ENCODE measurements at places on chromosomes 1 and 21.

GRCh38 chr1:117714546-117714945 is 108.7 kb downstream of the TENT5C start:
- DNase-seq, result no peak

DNA sequence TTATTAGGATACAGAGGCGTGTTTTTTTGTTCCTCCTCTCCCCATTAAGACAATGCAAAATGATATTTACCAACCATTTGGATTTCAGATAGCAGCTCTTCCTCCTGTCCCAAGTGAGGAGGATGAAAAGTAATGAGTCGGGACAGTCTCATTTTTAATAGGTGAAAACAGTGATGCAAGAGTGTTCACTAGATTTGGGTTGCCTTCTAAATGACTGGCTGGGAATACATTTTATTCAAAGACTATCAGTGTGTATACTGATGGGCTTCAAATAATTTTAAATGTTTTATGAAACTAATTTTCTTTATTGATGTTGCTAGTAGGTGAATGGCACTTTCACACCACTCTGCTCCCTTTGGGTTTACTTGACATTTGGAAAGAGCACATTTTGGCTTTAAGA is 2.1 kb downstream of the RCOR3 start:
- no peak for DNase-seq

- no peak for DNase-seq
These were observed 18.0 kb upstream of the YTHDF2 start for GRCh38 chr1:28718586-28719331.

- DNase-seq, result no peak
These were observed 19.7 kb downstream of the GNAI3 start for GRCh38 chr1:109567877-109568672.

DNA sequence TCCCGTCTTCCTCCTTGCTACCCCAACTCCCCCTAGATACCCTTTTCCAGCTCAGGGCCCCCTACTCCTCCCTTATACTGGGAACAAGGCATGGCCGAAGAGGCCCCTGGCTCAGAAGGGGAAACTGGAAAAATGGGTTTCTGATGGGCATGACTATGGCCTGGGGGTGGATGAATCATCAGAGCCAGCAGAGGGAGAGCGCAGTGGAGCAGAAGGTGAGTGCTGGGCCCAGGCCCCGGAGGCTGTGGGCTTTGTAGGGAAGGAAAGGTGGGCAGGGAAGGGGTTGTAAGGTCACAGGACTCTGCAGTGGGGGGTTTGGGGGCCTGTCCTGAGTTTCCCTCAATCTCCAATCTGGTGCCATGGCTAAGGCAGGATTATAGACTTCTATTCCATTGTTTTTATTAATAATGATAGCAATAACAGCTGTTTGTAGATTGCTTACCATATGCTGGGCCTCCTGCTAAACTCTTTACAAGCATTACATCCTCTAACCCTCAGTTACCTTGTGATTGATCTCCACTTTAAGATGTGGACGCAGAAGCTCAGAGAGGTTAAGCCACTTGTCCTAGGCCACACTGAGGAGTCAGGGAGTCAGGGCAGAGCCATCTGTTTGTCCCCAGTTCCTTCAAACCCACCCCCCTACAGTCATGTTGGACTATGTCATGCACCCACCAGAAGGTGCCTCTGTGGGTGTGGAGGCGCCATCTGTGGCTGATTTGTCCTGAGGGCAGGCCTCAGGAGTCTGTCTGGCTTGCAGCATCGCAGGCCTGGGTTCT is 36.2 kb upstream of the ZNF362 start:
- no peak for DNase-seq

DNA sequence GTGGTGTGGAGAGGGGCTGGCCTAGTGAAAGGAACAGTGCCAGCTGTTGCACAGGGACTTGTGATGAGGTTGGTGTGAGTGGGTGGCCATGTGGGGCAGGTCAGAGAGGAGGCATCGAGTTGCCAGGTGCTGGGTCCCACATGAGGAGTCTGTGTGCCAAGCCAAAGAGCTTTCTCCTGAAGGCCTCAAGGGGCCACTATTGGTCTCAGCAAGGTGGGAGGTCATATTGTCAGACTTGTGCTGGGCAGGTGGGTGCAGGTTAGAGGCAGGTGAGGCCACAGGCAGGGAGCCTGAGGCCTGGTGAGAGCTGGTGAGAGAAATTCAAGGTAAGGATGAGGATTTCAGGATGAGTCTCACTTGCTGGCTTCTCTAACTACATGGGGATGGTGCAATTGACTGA is 256.8 kb downstream of the DISC1 start:
- DNase-seq, result no peak

GRCh38 chr1:82979593-82980236 is 1019.2 kb downstream of the TTLL7 start:
- DNase-seq, result peak; percentile 7

DNA sequence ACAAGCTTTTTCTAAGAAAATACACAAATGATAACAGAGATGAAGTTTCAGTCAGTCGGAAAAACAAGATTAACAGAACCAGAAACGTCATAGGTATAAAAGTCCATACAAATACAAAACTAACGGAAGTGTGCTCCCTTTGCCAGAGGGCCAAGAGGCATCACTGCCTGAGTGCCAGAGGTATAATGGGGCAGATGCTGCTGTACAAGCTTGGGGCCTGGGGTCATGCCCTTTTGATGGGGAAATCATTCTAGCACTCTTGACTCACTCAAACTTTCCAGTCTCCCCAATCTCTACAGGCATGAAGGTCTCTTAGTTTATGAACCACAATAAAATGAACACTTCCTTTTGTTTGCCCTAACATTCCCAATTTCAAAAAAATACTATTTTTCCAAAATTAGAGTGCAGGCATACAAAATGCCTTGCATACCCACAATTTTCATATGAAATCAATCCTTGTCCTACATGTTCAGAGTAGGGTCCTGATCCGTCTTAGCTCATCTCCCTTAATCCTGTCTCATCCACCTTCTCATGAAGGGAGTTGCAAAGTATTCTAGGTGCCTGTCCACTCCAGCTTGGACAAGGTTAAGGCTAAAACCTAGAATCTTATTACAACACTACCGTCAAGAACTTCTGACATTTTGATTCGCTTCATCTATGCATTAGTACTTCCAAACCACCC is 1.5 kb downstream of the RPL22 start:
- no peak for DNase-seq

GRCh38 chr21:23245255-23245654 is 2247.0 kb downstream of the NCAM2 start:
- DNase-seq, result no peak

GRCh38 chr1:27891196-27891889 is 19.0 kb downstream of the THEMIS2 start:
- no peak for DNase-seq

GRCh38 chr1:93537924-93538323 is 90.0 kb downstream of the FNBP1L start:
- DNase-seq, result no peak

DNA sequence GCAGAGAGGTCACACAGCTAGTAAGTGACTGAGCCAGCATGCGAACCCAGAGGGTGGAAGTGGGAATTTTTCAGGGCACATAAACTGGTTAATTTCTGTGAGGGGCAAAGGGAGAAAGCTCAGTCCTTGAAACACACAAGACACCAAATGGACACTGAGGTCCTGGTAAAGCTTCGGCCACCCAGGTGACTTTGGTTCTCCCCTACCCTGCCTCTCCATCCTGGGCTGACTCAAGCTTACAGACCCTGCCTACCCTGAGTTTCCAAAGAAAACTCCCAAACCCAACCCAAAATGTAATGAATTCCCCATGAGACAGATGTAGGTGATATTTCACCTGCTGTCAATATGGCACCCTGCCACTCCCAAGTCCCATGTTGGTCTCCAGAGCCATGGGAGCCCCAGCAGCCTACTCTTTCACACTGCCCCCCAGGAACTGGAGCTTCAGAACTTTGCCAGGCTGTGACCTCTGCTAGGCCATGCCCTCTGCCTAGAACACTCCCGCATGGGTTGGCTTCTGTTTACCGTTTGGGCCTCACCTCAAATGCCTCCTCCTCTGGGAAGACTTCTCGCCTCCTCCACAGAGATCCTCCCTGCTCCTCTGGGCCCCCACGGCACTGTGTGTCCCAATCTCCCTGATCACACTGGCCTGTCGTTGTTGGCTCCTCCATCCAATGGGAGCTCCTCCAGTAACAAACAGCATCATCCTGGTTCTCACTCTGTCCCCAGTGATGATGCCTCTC is 3.7 kb upstream of the LRP8 start:
- DNase-seq, result no peak

- no peak for DNase-seq
These were observed 47.3 kb downstream of the UBIAD1 start for GRCh38 chr1:11320153-11320936.

GRCh38 chr1:27006683-27007082 is 6.0 kb downstream of the TENT5B start:
- DNase-seq, result no peak

DNA sequence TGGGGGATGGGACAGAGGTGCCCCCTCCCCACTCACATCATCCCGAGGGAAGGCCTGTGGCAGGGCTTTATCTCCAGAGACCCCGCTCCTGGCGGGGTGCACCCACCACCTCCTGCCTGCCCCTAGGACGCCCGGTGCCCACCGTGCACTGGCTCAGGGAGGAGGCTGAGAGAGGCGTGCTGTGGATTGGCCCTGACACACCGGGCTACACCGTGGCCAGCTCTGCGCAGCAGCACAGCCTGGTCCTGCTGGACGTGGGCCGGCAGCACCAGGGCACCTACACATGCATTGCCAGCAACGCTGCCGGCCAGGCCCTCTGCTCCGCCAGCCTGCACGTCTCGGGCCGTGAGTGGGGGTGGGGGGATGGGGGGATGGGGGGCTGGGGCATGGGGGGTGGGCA is 71.7 kb downstream of the TRIM11 start:
- no peak for DNase-seq

Measured in NCI-H187 (cell line).